ENCODE measurements at places on chromosomes 12 and 14.

DNA sequence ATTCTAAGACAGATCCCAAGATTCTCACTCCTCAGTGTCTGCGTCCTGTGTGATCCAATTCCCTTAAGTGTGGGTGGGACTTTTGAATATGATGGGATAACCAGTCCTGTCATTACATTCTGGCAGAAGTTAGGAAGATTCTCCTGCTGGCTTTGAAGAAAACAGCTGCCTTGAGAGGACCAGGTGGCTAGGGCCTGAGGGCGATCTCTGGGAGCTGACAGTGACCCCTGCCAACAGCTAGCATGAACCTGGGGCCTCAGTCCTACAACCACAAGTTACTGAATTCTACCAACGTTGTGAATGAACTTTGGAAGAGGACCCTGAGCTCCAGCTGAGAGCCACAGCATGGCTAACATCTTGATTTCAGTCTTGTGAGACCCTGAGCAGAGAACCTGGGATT lies 44.3 kb upstream of the HMGA2 start:
- no peak for DNase-seq

- no peak for DNase-seq
These were observed 268.9 kb downstream of the RAD51B start for GRCh38 chr14:68088451-68088854.

GRCh38 chr12:13179211-13180074 lies 17.1 kb upstream of the EMP1 start:
- peak; percentile 54 for DNase-seq

- DNase-seq: no peak
These were observed 18.5 kb downstream of the HPD start for GRCh38 chr12:121839993-121840761.

DNA sequence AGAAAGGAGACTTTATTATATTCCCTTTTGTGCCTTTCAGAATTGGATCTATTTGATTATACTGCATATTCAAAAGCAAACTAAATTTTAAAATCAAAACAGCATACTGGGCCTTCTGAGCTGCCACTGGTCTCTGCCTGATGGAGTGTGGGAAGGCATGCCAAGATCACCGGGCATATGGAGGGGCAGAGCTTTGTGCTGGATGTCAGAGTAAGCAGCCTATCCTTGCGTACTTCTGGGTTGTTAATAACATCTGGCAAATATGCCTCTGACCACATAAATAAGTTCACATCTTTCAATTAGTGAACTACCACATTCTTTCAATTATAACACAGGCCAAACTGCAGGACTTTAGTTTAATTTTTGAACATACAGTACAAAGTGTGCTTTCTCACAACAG lies 18.3 kb downstream of the MLH3 start:
- DNase-seq: no peak

DNA sequence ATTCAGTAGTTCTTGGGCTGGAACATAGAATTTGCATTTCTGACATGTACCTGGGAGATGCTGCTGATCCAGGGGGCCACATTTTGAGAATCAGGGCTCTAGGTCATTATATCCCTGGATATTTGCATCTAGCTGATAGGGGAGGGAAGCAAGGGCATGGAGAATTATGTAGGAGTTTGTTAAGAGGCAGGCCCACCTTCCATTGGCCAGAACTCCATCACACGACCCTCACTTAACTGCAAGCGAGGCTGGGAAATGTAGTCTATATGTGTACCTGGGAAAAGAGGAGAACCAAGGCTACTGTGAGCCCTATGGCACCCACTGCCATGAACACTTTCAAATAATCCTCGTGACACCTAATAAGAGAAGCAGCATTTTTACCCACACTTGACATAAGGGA lies 657.6 kb downstream of the MED13L start:
- DNase-seq: no peak

DNA sequence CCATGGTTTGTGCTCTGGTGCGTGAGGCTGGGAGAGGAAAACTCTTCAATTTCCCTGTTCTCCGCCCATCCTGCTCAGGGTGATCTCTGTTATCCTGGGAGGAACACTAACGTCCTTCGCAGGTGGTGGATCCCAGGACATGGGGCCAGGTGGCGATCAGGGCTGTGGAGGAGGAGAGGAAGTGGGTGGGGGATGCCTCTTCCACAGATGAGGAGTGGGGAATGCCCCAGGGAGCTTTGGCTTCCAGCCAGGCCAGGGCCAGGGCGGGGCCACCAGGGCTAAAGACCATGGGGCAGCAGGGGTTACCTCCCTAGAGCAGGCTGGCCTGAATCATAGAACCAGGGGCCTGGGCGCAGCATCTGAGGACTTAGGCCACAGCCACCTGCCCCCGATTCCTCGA lies 3.3 kb upstream of the KRT75 start:
- DNase-seq: no peak

DNA sequence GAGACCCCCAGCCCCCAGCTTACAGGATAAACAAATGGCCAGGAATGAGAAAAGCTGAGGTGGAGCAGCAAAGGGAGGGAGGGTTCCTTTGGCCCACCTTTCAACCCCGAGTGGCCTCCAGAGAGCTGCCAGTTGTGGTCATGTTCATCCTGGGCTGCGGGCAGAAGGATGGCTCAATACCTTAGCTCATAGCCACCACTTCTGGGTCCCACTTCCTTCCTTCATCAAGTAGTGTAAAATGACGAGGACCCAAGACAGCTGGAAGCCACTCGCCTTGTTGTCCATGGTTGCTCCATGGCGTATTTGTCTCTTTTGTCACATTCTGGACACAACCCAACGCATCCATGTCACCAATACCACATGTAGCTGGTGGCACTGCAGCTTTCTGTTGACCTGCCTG lies 24.2 kb downstream of the CRACR2A start:
- peak; percentile 50 for DNase-seq

All from CD4-positive, alpha-beta T cell (primary cell).